MCF 10A (cell line): ENCODE measurements at places on chromosomes 7 and 10.

DNA sequence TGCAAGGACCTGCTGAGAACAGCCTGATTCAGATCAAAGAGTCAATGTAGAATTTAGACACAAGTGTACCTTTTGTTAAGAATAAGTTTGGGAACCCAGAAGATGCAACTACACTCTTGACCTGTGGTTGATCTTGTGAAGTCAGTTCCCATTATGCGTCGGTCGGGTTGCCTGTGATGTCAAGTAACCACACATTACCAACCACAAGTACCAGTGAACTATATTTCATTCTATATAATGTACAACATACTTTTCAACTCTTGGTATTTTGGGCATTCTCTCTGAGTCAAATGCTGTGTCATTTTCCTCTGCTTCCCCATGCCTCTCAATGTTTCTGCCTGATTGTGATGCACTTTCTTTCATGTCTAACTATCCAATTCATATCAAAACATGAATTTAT lies 426.2 kb downstream of the ETV1 start:
- DNase-seq, result no peak

DNA sequence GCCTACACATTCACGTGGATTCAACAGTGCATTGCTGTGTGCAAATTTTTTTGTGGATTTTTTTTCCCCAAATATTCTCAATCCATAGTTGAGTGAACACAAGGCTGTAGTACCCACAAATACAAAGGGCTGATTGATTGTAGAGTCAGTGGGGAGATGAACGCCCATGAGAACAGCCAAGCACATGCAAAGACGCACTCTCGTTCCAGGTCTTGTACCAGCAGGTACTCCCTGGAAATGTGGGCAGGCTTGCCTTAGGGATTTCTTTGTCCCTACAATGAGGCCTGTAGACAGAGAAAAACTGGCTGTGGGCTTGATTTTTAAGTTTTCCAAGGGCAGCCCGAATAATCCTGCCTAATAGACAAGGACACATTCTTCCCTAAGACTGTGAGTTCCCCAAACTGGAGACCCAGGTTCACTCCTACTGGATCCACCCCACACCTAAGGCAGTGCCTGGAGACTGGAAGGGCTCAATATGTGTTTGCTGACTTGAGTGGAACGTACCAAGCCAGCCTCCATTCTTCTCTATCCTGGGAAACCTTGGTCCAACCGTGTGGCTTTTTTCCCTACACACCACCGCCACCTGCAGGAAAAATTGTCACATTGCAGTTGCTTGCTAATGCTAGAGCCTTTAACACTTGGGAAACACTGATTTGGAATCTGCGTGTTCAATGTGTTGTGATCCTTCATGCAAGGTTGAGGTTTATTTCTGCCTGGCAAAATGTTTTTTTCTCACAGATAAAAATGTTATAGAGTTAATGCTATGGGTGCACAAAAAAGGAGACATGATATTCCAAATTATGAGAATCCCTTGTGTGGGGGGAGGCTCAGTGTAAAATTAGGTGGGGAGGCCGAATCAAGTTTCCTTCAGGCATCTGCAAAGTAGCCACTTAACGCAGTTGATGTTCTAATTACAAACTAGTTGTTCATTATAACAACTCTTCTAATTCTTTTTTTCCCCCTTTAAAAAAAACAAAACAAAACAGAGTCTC lies 49.3 kb downstream of the PPP1R17 start:
- DNase-seq, result peak; percentile 81

DNA sequence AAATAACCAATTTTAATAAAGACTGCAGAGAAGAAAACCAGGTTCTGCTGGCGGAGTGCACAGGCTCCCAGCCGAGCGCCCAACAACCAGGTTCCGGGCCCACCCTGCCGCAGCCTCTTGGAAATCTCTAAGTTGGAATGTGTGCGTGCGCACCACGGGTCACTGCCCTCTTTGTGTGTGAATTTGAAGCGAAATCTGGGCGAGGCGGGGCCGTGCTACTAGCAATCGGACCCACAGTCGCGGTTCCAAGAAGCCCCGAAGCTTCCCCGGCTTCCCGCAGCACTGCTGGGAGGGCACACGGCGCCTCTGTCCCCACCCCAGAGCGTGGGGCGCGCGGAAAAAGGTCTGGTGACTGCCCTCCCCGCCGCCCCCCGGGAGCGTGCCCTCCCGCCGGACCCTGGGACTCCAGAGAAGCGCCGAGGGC lies 666 bp upstream of the MAP3K8 start:
- DNase-seq, result peak; percentile 71

GRCh38 chr7:76343931-76344321 lies 14.9 kb downstream of the YWHAG start:
- DNase-seq, result no peak

DNA sequence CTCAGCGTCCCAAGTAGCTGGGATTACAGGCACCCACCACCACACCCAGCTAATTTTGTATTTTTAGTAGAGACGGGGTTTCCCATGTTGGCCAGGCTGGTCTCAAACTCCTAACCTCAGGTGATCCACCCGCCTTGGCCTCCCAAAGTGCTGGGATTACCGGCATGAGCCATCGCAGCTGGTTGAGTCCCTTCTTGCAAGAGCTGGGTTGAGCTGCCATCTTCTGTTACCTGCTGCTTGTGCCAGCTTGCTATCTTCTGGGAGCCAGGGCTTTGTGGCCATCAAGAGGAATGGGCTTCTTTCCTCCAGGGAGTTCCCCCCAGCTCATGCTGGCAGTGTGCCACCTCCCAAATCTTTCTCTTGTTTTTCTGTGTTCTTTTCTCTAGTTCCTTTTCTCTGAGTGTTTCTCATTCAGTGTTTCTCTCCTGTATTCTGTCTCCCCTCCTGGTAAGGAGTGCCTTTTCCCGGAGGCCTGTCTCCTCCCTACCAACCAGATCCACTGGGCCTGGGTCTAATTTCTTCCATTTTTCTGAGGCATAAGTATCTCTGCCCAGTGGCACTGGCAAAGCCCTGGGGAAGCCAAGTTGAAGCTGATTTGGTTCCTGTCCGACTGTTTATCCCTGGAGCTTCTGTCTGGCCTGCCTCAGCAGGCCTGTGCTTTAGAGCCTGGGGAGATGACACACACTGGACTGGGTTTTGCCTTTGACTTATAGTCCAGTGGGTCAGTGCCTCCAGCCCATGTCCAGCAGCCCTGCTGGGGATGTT lies 3.7 kb downstream of the DBNL start:
- DNase-seq, result no peak

GRCh38 chr7:111806232-111806631 lies 243.9 kb upstream of the IMMP2L start:
- DNase-seq, result no peak

DNA sequence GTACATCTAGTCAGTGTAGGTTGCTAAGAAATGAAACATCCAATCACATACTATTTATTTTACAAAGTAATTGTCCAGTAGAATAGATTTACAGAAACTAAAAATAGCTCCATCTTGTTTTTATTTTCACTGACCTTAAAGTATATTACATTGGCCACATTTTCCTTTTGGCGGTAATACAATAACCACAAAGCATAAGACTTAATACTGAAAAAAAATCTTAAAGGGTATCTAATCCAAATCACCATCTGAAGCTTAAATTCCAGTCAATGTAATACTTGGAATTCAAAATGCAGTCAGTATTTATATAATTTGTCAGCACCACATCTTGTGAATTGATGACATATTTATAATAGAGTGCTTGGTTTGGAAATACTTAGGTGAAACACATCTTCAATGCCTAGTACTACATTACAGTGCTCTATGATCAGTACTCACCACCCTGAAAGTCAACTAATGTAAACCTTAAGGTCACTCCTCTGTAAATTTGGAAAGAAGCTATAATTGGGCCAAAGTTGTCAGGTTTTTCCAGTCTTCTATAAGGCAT lies 8.9 kb downstream of the ANKMY2 start:
- no peak for DNase-seq

DNA sequence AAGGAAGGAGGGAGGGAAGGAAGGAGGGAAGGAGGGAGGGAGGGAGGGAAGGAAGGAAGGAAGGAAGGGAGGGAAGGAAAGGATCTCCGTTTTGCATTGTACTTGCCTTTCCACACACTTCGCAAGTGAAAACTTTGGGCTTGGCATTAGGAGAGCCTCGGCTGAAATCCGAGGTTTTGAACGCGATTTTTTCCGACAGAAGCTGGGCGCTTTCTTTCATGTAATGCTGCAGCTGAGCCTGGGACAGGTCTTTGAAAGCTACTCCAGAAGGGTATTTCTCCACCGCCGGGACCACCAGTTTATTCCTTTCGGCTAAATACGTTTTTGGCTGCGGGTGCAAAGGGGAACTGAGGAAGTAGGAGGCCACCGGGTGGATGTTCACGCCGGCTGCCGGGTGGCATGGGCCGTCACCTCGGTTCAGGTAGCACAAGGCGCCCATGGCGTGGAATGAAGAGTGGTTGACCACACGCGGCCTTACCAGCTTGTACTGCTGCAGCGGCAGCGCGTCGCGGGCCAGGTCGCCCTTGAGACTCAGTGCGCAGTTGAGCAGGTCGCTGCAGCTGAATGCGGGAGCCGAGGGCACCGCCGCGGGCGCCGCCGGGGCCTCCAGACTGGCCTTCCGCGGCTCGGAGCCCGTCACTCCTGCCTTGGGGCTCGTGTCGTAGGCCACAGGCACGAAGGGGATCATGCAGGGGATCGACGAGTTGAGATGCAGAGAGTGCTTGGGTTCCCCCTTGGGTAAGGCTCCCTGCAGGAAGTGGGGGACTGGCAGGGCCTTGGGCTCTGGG lies 825 bp downstream of the FEZF1 start:
- DNase-seq, result no peak

GRCh38 chr10:89745903-89746302 lies 44.5 kb downstream of the KIF20B start:
- DNase-seq, result no peak

- DNase-seq, result no peak
Measured at GRCh38 chr7:22831602-22832305, 9.1 kb upstream of the TOMM7 start.

DNA sequence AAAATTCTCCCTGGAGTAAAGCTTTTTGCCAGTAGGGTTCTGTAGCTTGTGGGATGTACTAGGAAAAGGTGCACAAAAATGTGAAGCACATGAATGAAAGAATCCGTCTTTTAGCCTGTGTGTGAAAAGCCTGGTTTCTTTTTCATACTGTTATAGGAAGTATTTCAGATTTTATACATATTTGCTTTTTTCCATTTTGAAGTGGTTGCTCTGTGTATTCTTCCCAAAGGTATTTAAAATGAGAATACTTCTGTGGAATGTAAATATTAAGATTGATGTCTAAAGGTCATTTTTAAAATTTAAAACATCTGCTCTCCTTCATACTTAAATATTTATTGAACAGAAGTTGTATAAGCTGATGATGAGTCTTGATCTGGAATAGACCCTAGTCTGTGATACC lies 96.8 kb downstream of the CDK14 start:
- DNase-seq, result no peak

- peak; percentile 30 for DNase-seq
Measured at GRCh38 chr10:44510379-44511115, 125.7 kb upstream of the CXCL12 start.

DNA sequence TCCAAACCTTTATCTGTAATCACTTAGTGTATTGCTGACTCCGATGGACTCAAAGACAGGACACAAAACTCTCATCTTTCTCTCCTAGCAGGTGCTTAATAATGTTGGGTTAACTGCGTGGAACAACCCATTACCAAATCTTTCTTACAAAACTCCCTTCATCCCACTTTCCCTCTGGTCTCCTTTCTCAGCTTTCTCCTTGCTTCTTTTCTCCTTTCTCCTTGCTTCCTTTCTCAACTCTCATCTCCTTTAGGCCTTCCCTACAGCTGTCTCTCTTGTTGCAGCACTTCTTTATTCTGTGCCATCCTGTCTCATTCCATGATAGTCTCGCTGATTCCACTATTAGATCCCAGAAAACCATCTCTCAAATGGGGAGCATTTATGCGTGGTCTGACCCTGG lies 67.5 kb downstream of the TNS3 start:
- DNase-seq, result no peak

GRCh38 chr7:49001610-49002033 lies 77.3 kb downstream of the CDC14C start:
- DNase-seq, result peak; percentile 64

GRCh38 chr10:72464438-72464837 lies 109.7 kb upstream of the DNAJB12 start:
- no peak for DNase-seq

DNA sequence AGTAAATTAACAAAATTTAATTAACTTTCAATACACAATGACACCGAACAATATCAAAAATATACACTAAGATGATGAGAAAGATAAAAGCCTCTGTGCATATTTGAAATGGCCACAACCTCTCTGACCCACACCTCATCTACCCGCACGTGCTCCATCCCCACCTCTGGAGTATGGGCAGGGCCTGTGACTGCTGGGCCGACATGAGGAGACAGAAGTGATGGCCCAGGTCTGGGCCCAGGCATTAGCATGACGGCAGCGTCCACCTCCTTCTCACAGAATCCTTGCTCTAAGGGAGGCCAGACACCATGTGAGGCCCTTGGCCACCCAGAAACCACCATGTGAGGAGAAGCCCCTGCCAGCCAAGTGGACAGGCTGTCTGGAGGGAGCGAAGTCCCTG lies 122.1 kb upstream of the RNF32 start:
- no peak for DNase-seq

DNA sequence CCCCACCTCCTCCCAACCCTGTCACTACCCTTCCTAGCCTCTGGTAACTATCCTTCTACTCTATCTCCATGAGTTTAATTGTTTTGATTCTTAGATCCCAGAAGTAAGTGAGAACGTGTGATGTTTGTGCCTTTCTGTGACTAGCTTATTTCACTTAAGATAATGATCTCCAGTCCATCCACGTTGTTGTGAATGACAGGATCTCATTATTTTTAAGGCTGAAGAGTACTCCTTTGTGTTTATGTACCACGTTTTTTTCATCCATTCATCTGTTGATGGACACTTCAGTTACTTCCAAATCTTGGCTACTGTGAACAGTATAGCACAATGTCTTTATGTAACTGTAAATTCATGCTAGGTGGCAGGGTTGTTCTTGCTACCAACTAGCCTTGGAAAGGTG lies 461.6 kb downstream of the PLXDC2 start:
- DNase-seq, result no peak

- DNase-seq, result no peak
Measured at GRCh38 chr7:43123457-43123856, 11.0 kb downstream of the HECW1 start.

DNA sequence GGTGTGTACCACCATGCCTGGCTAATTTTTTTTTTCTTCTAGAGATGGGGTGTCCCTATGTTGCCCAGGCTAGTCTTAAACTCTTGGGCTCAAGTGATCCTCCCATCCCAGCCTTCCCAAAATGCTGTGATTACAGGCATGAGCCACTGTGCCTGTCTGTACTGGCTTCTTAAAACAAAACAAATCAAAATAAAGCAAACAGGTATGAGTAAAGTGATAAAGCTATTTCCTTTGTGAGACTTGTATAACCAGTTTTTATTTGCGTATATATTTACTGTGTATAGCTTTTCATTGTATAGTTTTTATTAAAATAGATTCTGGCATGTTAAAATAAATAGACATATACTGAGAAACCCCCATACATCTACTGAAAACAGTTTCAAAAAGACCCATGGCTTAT lies 14.3 kb downstream of the LCOR start:
- DNase-seq, result no peak

DNA sequence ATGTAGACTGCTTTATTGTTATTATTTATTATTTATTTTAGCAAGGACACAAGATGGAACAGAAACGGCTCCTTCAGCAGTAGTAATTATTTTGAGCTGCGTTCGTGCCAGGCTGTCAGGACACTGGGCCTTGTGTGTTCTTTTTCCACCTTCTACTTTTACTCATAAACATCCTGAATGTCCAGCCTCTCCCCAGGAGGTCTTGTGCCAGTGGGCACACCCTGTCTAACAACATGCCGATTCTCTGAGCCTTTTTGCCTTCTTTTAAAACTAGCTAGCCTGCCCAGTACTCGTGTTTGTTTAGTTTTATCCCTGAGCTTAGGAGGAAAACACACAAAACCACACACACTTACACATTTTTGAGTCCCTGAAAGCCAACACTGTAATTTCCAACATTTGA lies 1.2 kb downstream of the SCIN start:
- DNase-seq, result no peak
